ENCODE measurements at places on chromosomes 1 and 21.

- no peak for DNase-seq
Observed at GRCh38 chr1:103942029-103942428, 192.3 kb downstream of the AMY1C start.

- no peak for DNase-seq
Observed at GRCh38 chr1:63848733-63849132, 74.9 kb downstream of the ROR1 start.

DNA sequence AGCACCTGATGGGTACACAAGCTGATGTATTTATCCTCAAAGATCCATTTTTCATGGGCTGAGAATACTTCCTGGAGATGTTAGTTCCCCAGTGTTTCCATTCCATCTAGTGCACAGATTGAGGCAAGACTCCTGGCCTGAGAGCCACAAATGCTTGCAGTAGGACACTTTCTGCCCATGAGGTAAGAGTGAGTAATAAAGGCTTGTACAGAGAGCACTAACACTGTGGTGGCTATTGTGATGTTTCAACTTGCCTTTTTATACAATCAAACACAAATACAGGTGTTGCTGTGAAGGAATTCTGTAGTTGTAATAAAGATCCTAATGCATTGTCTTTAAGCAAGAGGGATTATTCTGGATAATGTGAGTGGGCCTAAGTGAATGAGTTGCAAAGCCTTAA, 186.1 kb upstream of the ADAMTS5 start:
- DNase-seq: no peak

- DNase-seq: no peak
Observed at GRCh38 chr1:165857046-165857801, 29.8 kb downstream of the UCK2 start.

GRCh38 chr1:185727726-185728125, 6.5 kb upstream of the HMCN1 start:
- DNase-seq: no peak

DNA sequence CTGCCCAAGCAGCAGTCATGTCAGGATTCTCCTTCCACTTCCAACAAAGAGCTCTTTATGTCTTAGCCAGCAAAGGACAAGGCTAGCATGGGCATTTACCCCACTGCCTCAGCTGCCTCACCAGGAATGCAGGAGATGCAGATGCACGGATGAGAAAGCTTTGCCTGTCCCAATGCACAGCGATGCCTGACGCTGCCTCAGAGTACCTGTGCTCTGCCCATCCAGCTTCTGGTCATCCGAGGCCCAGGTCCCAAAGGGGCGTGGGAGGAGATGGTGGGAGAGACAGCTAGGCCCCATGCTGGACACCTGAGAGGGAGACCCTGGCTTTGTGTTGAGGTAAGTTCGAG, 59.0 kb downstream of the IRF2BP2 start:
- no peak for DNase-seq

- DNase-seq: no peak
Observed at GRCh38 chr1:226400519-226401354, 7.2 kb downstream of the PARP1 start.

GRCh38 chr21:36591326-36591970, 107.5 kb upstream of the SIM2 start:
- DNase-seq: no peak

Data from naive thymus-derived CD4-positive, alpha-beta T cell (primary cell).